ENCODE measurements at places on chromosomes 11 and 22. TPM values are rescaled to one million over a fixed set of nuclear protein-coding genes. Genes with fewer than 3 reads are reported as not detected.

Gene USP2
- total RNA-seq, result 0.53 TPM

Gene CEP57
- 105 TPM for total RNA-seq

Gene CACNA1I
- 8.7 TPM for total RNA-seq

Gene MMP7
- not detected for total RNA-seq

Gene SLC43A1
- 31.7 TPM for total RNA-seq

Gene MMP13
- not detected for total RNA-seq

Gene COX8A
- total RNA-seq, result 506 TPM

Gene OR5P2
- total RNA-seq, result not detected

Gene NNMT
- total RNA-seq, result not detected

Gene TP53AIP1
- not detected for total RNA-seq

Gene GNAZ
- total RNA-seq, result 0.28 TPM

Gene TMEM191B
- 1.1 TPM for total RNA-seq

Gene HEPACAM
- not detected for total RNA-seq

Gene KRTAP5-11
- not detected for total RNA-seq

Gene SESN3
- total RNA-seq, result 24.6 TPM

Gene HBB
- not detected for total RNA-seq

Gene SLC16A8
- not detected for total RNA-seq

Gene POU2AF1
- 7.7 TPM for total RNA-seq

Gene TYMP
- 89.1 TPM for total RNA-seq

Gene FLRT1
- total RNA-seq, result 0.23 TPM
